ENCODE measurements at places on chromosomes 11 and 22. TPM values are rescaled to one million over a fixed set of nuclear protein-coding genes. Genes with fewer than 3 reads are reported as not detected.

Gene FIBIN
- not detected for total RNA-seq

Gene CCDC73
- total RNA-seq, result not detected

Gene RAB38
- 3.1 TPM for total RNA-seq

Gene ROBO3
- 9.4 TPM for total RNA-seq

- DNase-seq, result no peak
Measured at GRCh38 chr11:117876341-117877119, at the start of gene FXYD6. Gene FXYD6, minus strand, starts transcription at chr11:117876658. Its CDS starts 33,882 bp downstream, at chr11:117842776.

DNA sequence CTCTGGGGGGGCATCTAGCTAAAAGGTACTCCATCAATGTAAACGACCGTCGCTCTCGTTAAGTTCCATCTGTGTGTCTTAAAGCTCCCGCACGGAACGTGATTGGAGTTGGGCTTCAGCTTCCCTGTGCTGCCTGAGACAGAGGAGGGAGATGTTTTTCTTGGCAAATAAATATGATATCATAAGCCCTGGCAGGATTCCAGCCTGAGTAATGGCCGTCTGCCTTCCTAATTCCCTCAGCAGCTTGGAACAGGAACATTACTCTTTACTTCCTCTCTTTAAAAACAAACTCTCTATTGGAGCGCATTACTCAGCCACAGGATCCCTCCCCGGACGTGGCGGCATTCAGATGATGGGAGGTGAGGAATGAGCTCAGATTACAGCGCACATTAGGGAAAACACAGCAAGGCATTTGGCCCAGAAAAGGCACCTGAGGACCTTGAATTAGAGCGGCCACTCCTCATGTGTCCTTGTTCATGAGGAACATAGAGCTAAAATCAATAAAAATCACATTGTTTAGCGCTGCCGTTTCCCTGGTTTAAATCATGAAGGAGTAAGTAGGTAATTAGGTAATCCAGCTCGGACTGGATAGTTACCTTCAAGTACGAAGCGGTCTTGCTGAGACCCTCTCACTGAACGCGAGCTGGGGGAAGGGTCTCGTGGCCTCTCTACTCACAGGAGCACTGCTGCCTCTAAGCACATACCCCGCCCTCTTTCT, 230.4 kb downstream of the ST3GAL4 start:
- DNase-seq, result no peak

- no peak for DNase-seq
Measured at GRCh38 chr11:110168033-110168803, 75.0 kb downstream of the ZC3H12C start.

DNA sequence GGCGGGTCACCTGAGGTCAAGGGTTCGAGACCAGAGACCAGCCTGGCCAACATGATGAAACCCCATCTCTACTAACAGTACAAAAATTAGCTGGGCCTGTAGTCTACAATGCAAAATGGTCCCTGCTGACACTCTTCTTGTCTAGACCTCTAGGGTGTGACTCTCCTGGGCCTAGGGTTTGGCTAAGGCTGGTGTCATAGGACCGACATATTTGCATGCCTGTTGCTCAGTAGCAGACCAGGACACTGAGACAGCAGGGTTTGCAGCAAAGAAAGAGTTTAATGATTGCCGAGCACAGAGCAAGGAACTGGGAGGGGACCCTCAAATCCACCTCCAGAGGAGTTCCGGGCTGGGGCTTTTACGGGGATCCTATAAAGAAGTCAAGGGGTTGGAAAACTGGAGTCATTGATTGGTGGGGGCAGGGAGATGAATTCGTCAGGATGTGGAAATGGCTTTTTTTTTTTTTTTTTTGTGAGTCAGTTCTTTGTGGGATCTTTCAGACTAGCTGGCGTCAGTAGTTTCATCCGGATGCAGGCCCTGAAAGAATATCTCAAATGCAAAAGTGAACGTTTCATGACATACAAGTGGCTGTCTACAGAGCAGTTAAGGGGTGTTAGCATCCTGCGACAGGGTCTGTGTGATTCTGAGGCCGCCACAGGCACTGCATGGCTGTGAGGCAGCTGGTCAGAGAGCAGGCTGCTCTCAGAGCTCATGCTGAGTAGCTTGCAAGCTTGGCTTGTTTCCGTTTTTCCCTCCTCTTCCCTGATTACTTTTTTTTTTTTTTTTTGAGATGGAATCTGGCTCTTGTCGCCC, 27.2 kb upstream of the A4GALT start:
- no peak for DNase-seq

DNA sequence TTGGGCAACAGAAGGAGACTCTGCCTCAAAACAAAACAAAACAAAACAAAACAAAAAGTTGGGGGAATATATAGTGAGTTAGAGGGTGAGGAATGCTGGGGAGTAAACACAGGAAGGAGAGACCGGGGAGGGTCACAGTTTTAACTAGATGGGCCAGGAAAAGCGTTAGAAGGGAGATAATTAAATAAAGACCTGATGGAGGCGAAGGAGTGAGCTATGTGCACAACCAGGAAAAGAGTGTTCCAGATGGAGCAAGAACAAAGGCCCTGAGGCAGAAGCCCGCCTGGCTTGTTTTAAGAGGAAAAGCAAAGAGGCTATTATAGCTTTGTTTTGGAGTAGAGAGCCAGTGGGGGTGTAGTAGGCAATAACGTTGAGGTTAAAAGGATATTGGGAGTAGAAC, 4.8 kb upstream of the PLA2G6 start:
- no peak for DNase-seq

DNA sequence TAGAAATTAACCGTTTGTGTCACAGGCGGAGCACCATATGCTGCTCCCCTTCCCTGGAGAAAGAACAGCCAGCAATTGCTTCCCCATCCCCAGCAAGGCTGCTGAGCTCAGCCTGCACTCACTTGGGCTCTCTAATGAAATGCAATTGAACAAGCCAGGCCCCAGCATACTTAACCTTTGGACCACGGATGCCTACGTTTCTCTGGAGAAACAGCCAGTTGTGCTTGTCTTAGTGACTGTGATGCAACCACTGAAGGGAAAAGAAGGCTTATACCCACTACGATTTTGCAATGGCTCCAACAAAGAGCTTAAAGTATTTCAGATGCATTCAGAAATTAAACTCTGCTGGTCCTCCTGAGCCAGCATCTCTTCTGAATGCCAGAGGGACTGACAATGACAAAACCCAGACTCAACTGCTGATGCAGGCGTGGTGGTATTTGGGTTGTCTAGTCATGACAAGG, 51.3 kb upstream of the SESN3 start:
- DNase-seq, result no peak

GRCh38 chr11:6320411-6321155, at the start of gene CAVIN3:
Gene CAVIN3, minus strand, starts transcription at chr11:6320501. Its CDS starts 25 bp downstream, at chr11:6320476.
- DNase-seq, result no peak

- DNase-seq, result no peak
Measured at GRCh38 chr11:73331138-73331916, 23.3 kb downstream of the ARHGEF17 start.

Data from CD8-positive, alpha-beta memory T cell (primary cell).